ENCODE measurements at places on chromosomes 12 and 14.

DNA sequence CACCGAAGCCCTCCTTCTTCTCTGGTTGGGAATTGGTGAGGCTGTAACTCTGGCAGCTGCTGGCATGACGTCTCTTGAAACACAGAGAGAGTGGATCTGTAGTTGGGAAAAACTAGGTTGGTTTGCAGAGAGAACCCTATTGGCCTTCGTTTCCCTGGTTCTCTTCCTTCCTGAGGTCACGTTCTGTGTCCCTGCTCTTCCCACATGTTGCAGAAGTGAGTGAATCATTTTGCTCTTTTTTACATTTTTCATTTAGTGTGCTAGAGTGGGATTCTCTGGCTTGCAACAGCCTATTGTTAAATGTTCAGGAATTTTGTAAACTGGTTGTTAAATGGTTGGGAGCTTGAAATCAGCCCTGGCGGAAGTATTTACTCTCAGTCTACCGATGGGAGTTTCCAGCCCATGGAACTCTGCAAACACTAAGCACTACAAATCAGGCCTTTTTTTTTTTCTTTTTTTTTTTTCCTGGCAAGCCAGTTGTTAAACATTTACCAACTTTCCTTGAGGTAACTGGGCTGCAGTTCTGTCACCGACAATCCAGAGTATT is 26.8 kb upstream of the CKAP4 start:
- DNase-seq, result no peak

DNA sequence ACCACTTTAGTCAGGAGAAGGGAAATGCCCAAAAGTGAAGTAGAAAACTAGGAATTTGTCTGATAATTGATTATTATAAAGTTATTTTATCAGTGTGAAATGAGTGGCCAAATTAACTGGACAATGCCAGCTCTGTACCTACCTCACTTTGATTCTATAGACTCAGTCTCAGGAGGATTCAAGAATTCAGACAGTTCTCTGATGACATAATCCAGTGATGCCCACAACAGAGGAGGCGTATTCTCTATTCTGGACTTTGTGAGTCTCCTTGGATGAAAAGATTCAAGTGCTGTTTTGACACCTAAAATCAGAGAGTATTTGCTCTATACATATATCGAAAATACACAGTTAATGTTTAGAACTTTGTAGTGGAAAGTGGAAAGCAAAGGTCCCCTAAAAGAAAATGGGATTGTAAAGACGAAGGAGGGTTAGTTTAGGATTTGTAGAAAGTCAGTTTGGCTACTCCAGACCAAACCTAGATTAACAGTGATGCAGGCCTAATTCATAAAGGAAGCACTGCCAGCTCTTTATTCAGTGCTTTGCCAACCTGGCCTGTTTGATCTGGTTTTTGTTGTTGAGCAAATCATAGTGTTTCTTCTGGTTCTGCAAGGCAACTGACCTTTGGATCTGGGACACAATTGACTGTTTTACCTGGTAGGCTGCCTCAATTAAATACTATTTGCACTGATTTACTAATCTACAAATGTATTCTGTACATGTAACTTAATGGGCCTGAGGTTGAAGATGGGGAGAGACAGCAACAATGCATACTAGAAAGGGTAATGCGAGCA is 67.4 kb downstream of the DAD1 start:
- DNase-seq, result no peak

DNA sequence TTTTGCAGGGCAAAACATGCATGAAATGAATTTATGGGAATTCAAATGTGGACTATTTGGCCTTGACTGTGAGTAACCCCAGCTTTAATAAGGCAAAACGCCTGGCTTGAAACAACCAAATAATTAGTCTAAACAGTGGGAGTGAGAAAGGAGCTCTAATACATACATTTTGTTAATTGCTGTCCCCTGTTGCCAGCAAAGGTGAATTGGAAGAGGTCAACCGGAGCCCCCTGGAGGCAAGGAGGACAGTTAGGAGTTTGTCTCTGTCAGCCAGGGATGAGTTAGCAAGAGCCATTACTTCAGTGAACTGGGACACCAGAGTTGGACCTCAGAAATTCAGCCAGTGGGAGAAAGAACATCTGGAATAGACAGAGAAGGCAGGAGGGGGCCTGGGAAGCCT is 17.4 kb downstream of the KRT76 start:
- DNase-seq, result no peak

- peak; percentile 90 for DNase-seq
Measured at GRCh38 chr12:56041552-56042429, at the start of gene RPS26. TSS of gene RPS26 (plus strand) at chr12:56041918. CDS start at chr12:56042167, 249 bp downstream.

DNA sequence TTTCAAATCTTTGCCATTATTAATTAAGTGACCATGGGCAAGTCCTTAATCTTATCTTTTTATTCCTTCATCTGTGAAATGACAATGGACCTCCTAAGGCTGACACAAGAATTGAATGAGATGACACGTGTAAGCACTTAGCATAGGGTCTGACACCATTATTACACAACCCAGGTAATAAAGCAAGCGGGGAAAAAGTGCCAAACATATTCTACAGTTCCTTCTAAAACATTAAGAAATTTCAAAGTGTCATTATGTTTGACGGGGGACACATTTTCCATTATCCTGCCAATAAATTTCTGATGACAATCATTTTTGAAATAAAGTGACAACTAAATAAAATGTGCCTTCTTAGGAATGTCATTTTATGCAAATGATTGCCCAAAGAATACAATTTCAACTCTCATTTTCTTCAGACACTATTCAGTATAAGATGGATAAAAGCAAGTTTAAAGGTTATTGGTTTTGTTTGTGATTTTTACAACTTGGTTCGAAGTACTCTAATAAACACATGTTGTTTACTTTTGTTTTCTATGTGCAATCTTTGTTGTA is 3.0 kb downstream of the ANKS1B start:
- no peak for DNase-seq

DNA sequence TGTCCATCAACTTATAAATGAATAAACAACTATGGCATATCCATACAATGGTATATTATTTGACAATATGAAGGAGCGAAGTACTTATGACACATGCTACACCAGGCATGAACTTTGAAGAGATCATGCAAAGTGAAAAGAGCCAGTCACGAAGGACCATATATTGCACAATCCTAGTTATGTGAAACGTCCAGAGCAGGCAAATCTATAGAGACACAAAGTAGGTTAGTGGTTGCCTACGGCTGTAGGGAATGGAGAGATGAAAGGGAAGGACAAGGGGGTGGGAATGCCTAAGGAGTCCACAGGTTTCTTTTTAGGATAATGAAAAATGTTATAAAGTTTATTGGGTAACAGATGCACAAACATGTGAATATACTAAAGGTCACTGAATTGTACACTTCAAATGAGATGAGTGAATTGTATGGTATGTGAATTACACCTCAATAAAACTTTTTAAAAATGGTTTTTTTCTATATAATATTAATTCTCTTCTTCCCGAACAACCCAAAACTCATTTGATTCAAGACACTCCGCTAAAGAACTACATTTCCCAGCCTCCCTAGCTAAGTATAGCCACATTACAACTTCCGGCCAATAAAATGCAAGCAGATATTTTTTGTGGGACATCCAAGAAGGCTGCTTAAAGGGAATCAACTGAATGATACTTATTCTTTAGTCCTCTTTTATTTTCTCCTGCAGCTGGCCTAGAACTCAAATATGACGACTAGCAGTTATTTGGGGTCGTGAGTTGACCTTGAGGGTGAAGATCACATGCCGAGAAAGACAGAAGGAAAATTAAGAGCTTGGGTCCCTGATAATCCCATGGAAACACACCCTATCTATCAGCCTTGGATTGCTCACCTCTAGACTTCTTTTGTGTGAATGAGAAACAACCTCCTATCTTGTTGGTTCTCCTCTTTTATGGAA is 187.2 kb downstream of the TTC8 start:
- no peak for DNase-seq

- no peak for DNase-seq
Measured at GRCh38 chr12:73798523-73798922, 739.1 kb upstream of the ATXN7L3B start.

DNA sequence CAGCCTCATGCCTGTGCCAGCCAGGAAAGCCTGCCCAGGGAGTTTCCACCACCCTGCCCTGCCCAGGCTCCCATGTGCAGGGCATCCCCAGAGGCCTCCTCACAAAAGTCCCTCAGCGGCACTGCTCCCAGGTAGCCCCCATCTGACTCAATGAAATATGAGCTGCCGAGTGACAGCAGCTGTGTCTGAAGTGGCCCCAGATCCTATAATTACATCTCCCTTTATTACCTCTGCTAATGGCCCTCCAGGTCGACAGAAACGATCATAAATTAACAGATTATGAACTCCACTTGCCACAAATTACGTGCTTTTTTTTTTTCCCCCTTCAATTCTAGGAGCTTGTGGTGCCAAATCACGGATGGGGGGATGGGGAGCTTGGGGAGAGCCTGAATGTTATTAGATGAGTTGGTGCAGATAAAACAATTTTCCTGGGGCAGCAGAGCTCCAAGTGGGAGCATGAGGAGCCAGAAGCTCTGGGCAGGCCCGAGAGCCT is 110.4 kb downstream of the ESRRB start:
- no peak for DNase-seq

DNA sequence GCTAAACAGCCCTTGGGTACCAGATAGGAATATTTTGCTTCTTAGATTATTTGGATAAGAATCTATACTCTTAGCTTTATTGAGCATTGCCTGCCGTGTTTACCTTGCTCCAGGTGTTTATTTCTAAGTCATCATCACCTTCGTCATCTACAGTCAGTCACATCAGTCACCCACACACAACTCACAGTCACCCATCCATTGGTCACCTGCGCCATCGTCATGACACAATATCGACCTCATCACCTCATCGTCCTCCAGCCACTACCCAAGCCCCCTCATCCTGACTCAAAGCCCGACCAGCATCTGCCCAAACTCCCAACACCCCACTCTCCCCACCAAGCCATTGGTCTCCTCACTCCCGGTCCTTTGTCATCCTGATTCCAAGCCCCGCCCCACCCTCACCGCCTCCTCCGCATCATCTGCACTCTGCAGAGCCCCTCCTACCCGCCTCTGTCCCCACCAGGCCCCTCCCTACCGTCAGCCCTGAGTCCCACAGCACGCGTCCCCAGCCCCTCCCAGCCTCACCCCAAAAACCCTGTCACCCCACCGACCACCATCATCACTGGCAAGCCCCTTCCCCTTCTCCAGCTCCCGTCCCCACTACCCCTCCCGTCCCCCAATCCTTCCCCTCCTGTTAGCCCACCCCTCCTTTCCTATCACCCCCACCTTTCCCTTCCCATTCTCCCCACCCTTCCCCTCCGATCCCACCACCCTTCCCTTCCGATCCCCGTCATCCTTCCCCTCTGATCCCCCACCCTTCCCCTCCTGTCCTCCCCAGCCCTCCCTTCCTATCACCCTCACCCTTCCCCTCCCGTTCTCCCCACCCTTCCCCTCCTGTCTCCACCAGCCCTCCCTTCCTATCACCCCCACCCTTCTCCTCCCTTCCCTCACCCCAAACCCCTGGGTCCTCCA is 9.8 kb downstream of the DLK1 start:
- DNase-seq, result no peak
